ENCODE measurements at places on chromosomes 11 and 22. TPM values are rescaled to one million over a fixed set of nuclear protein-coding genes. Genes with fewer than 3 reads are reported as not detected.
A peak's percentile ranks its signal among the peaks of the same experiment; 100 is the strongest.

DNA sequence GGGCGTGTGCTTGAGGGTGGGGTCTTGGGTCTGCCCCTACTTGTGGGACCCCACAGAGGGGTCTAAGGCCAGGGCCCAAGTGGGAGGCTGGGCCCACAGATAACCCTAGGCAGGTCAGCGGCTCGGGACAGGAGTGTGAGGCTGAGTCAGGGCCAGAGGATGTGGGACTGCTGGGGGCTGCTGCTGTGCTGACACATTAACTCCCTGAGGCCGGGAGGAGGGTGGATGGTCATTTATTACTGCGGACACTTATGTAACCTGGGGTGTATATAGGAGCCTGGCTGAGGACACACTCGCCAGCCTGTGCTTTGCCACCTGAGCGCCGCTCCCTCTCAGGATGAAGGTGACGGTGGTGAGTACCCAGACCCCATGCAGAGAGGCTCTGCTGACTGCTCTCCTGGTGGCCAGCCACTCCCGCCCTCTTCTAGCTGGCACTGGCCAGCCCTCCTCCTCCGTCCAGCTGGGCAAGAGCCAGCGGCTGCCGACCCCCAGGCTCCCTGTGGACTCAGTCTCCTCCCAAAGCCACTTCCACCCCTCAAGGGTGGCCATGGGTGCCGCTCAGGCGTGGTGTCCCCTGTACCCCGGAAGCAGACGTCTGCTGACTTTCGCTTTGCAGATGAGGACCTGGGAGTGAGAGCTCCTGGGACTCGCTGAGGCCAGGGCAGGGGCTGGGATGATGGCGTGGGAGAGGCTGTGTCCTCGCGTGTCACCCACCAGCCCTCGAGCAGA, at the start of gene MIOX:
Gene MIOX, plus strand, starts transcription at position 299 of the 729 bp plus-strand sequence. Its CDS starts 39 bp downstream, at position 338.
- DNase-seq, result peak; percentile 48

- no peak for DNase-seq
Measured at GRCh38 chr22:30662040-30662439, 5.6 kb downstream of the DUSP18 start.

- DNase-seq, result no peak
Measured at GRCh38 chr11:34972366-34972765, 55.9 kb downstream of the PDHX start.

GRCh38 chr11:75077316-75077715, 19.4 kb downstream of the OR2AT4 start:
- DNase-seq, result no peak

GRCh38 chr11:89065066-89065465, 716 bp downstream of the GRM5 start:
- no peak for DNase-seq

DNA sequence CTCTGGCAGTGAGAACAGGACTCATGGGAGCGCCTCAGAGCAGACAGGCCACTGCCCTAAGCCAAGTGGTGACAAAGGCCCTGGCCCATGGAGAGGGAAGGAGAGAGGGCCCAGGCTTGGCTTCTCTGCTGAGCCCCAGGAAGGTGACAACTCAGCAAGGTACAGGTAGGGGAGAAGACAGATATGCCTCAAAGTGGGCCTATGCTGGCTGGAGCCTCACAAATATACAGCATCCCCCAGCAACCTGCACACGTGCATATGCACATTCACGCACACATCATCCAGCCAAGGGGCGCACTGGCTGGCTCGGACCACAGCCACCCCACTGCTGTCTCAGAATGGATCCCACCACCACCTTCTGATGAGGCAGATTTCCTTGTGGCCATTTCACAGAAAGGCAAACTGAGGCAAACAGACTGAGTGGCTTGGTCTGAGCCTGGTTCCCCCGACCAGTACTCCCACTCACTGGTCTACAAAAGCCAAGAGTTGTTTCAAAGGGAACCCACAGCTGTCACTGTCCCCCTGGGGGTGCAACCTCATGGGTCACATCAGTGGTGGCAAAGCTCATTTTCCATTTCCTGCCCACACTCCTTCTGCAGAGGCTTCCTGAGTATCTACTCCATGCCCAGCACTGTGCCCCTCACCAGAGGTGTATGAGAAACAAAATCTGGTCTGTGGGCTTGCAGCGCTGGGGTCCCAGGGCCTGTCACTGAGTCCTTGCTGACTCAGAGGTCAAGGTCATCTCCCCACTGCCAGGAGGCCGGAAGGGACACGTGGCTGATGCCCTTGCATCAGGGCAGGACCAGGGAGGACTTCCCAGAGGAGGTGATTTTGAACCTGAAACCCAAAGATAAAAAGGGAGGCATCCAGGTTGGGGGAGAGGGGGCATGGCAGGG, 67.3 kb upstream of the PRR5 start:
- DNase-seq, result no peak

GRCh38 chr11:27505781-27506180, 788 bp downstream of the LIN7C start:
- no peak for DNase-seq

GRCh38 chr22:17228725-17229126, 9.5 kb upstream of the ADA2 start:
- no peak for DNase-seq

DNA sequence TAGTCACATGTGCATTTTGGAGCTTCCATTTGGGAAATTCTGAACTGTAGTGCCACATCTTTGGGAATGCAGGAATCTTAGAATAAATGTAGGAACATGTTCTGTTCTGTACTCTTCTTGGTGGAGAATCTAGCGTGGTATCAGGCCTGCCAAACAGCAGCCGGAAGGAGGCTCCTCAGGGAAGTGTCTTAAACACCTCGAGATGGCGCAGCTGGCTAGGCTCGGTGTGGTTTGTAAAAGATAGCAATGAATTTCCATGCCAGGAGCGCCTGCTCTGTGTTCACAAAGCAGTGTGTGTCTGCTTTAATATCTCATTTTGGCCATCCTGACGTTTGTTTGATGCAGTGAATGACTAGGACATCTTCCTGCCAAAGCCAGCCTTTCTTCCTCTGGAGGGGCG, 145.1 kb downstream of the ATXN10 start:
- no peak for DNase-seq

DNA sequence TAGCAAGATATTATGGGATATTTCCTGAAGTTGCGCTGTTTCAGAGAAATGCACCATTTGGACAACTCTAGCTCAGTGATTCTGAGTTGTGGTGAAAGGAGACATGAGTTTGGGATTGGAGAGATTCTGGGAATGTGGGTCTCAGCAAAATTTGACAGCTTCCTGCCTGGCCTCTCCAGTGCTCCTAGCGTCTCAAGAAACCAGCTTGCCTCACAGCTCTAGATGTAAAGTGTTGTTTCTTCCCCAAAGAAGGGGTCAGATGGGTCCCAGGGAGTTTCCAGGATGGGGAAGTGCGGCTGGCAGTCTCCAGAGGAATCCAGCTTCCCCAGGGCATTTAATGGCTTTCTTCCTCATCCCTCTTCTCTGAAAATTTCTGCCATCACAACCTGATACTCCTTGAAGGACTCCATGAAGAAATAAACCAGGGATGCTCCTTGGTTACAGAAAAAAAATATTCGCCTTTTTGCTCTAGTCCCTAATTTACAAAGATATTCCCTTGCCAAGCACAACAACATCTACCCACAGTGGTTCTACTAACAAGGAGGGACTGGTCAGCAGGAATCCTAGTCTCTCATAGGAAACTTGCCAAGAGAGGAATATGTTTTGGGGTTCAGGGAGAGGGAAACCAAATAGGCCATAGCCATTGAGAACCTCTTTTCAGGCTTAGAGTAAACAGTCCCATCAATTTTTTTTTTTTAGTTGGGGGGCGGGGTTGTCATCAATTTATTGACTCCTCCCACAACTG, 185.4 kb upstream of the E2F8 start:
- DNase-seq, result no peak

GRCh38 chr22:26047516-26047915, 121.7 kb upstream of the SEZ6L start:
- no peak for DNase-seq

GRCh38 chr11:119699227-119699626, 29.8 kb downstream of the NECTIN1 start:
- no peak for DNase-seq

Gene CCDC89
- total RNA-seq, result not detected

Gene ROBO4
- 9.6 TPM for total RNA-seq

Gene OR8D4
- not detected for total RNA-seq

Gene MDK
- 19.9 TPM for total RNA-seq

Gene FOSL1
- total RNA-seq, result 158 TPM
